ENCODE measurements at places on chromosomes 16 and 17. TPM values are rescaled to one million over a fixed set of nuclear protein-coding genes. Genes with fewer than 3 reads are reported as not detected.

DNA sequence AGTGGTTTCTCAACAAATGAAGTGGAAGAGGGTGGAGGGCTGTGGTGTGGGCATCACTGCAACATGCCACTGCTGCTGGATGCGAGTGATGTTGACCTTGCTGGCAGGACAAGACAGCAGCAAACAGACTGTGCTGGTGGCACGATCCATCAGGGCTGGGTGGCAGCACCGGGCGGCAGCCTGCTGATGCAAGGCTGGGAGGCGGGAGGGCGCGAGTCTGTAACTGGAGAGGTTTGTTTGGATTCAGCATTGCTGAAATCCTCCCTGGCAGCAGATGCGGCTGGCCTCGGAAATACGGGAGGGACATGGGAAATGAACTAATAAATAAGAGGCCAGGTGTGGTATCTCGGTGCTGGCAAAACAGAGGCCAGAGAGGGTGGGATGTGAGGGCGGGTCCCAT lies 224.2 kb downstream of the ENGASE start:
- no peak for DNase-seq

DNA sequence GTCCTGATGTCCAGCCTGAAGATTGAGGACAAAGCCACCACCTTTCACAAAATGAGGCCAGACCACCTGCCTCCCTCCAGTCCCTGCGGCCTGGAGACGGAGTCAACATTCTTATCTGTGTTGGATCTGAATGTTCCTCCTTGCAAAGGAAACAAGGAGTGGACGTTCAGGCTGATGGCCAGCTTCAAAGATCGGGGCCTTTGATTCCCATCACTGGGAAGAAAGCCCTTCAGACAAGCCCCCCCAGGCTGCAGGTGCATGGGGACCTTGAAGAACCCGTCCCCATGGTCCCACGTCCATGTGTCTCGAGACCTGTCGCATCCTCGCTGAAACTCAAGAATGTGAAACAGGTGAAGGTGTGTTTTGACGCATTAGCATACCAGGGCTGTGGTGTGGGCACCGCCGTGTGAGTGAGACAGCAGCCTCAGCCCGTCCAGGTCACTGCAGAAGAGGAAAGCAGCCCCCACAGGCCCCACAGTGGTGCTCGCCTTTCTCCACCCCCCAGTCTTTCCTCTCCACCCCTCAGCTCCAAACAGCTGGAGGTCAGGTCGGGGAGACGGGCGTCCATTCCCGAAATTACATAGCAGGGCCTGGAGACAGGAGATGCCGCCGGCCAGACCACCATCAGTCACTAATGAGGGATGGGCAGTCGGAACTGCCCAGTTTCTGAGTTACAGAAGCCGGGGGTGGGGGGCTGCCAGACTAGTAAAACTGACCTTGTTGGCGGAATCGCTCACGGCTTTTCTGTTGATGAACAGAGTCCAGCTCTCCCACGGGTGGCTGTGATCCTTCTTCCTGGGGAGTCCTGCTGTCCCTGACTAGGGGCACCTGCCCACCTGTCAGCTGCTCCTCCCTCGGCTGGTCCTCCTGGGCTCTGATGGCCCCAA lies 877 bp upstream of the CSNK1D start:
- DNase-seq: no peak

DNA sequence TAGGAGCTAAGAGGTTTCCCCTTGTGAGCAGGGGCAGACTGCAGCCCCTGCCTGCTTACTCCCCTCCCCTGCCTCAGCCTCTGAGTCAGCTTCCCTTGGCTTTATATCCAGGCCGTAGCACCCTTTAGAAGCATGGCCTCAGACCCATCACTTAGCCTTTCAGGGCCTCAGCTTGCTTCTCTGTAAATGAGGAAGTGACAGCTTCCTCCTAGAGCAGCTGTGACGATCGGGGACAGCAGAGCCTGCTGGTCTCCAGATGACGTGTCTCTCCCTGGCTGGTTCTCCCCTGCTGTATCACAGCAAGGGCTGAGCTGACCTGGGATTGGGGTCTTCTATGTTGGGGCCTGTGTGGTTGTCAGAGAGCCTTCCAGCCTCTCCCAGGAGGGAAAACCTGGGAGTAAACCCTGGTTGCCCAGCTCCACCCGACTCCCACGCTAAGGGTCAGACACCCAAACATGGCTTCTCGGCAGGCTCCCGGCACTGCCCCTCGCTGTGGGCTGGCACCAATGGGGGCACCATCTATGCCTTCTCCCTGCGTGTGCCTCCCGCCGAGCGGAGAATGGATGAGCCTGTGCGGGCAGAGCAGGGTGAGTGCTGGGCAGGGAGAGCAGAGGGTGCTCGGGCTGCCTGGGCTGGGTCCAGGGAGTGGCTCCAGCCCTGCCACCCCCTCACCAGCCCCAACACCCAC lies 16.3 kb upstream of the MYO15B start:
- DNase-seq: no peak

Gene KRT12
- not detected for total RNA-seq

- DNase-seq: no peak
These were observed 119.2 kb downstream of the RPTOR start for GRCh38 chr17:80663781-80664206.

DNA sequence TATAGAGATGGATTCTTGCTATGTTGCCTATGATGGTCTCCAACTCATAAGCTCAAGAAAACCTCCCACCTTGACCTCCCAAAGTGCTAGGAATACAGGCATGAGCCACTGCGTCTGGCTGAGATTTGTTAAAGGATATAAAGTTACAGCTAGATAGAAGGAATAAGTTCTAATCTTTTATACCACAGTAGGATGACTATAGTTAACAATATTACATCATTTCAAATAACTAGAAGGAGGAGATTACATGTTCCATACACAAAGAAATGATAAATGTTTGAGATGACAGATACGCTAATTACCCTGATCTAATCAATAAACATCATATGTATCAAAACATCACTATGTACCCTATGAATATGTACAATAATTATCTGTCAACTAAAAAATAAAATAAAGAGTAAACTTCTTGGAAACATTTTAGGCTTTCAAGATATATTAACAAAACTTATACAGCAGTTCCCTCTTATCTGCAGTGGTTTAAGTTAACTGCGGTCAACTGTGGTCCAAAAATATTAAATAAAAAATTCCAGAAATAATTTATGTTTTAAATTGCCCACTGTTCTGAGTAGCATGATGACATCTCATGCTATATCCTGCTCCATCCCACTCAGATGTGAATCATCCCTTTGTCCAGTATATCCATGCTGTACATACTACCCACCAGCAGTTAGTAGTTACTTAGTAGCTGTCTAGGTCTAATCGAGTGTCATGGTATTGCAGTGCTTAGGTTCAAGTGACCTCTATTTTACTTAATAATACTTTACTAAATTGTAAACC lies 129.2 kb upstream of the NACA2 start:
- DNase-seq: no peak

GRCh38 chr17:19371259-19372010 lies 6.9 kb upstream of the MAPK7 start:
- DNase-seq: peak; percentile 86

Gene RHBDL1
- total RNA-seq: 1.6 TPM

GRCh38 chr17:50721194-50722010 lies 2.0 kb downstream of the LUC7L3 start:
- DNase-seq: no peak

GRCh38 chr16:48745541-48745940 lies 135.6 kb upstream of the N4BP1 start:
- DNase-seq: no peak

GRCh38 chr17:68820825-68821481 lies 134.2 kb downstream of the ABCA8 start:
- no peak for DNase-seq

Gene CD300E
- not detected for total RNA-seq

DNA sequence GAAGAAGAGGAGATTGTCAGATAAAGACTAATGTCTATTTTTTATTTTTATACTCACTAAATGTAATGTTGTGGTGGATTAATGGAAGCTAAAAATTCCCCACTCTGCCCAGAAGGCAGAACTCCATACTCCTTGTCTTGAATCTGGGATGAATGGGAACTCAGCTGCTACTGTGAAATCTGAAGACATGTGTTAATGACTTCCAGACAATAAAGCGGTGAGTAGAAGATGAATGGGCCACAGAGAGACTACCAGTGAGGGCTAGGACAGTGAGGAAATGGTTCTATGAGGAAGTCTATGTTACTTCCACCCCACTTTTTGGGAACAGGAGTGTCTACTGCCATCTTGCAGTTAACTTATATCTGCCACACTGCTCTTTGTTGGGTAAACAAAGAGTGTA lies 726.9 kb downstream of the CDH8 start:
- DNase-seq: no peak

GRCh38 chr16:12898551-12898950 lies 2.8 kb upstream of the SHISA9 start:
- no peak for DNase-seq

GRCh38 chr17:64243340-64243739 lies 19.7 kb downstream of the TEX2 start:
- DNase-seq: no peak

DNA sequence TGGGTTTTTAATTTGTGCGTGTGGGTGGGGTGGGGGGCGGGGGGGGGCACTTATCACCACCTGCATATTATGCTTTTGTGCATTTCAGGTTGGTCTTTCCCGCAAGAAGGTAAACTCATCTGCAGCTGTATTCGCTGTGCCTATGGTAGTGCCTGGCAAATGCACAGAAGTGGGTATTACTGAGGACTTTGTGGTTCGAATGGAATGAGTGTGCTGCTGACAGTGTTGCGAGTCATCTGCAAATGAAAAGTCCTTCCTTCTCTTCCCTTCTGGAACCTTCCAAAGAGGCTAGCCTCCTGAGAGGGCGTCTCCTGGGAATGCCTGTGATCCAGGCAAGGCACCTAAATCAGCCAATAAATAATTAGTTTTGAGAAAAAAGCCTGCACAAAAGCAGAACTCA lies 532.9 kb downstream of the MAF start:
- no peak for DNase-seq

GRCh38 chr17:60740584-60740983 lies 62.9 kb downstream of the BCAS3 start:
- no peak for DNase-seq

Gene ZNF385C
- total RNA-seq: 0.05 TPM

- DNase-seq: no peak
These were observed 24.1 kb downstream of the CHD9 start for GRCh38 chr16:53078765-53079485.

Gene XAF1
- 9.7 TPM for total RNA-seq

Gene SCNN1B
- total RNA-seq: not detected

DNA sequence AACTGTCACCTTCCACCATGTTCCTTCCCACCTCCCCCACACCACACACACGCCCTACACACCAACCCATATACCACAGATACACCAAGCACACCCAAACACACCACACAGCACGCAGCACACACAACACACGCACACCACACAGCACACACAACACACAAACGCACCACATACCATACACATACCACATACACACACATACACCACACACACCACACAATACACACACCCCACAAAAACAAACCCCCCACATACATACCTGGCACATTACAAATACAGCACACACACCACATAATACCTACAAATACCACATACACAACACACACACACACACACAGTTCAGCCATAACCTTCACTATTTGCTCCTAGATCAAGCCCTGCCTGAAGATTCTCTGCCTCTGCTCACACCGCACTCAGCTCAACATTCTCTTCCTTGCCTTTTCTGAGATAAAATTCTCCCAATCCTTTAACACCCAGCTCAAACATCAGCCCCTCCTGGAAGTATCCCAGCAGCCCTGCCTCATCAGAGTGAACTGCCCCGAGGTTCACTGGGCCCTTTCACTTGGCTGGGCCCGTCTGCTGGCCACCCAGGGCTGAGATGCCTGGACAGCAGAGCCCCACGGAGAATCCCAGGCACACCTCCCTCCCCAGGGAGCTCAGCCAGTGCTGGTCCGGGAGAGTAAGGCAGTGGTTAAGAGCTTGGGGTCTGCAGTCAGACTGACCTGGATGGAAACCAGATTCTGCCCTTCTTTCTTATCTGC lies 31.9 kb upstream of the CPNE2 start:
- no peak for DNase-seq

GRCh38 chr17:81991684-81992305 lies 14.4 kb downstream of the ASPSCR1 start:
- peak; percentile 93 for DNase-seq

- DNase-seq: no peak
These were observed 16.0 kb upstream of the RASL10B start for GRCh38 chr17:35715416-35715815.

Gene OR3A3
- not detected for total RNA-seq

GRCh38 chr16:49491771-49492761 lies 118.5 kb downstream of the C16orf78 start:
- no peak for DNase-seq

- DNase-seq: no peak
These were observed 20.7 kb downstream of the TMEM204 start for GRCh38 chr16:1553946-1554825.

- DNase-seq: no peak
These were observed 160.0 kb downstream of the MRM1 start for GRCh38 chr17:36761203-36761950.

Gene C16orf89
- 0.94 TPM for total RNA-seq

Gene AATK
- total RNA-seq: 0.94 TPM

- DNase-seq: peak; percentile 23
These were observed 487.4 kb upstream of the SOX9 start for GRCh38 chr17:71633391-71633849.

GRCh38 chr16:80844395-80844794 lies 40.0 kb upstream of the CDYL2 start:
- DNase-seq: no peak

Gene WFDC1
- 0.43 TPM for total RNA-seq

GRCh38 chr17:58316260-58316960 lies 12.2 kb downstream of the TSPOAP1 start:
- no peak for DNase-seq

Gene CFAP97D1
- total RNA-seq: not detected

- DNase-seq: peak; percentile 84
These were observed 72.0 kb downstream of the FTO start for GRCh38 chr16:53775821-53776431.

DNA sequence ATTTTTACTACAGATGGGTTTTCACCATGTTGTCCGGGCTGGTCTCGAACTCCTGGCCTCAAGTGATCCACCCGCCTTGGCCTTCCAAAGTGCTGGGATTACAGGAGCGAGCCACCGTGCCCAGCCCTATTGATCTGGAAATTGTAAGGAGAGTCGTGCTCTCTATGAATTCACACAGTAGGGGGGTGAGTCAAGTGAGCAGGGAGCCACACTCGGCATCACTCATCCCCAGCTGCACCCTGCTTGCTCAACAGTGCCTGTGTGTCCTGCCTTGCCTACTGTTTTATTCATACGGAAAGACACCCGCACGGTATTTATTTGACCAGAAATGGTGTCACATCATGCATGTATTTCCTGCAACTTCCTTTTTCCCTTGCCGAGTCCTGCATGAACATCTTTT lies 157.2 kb upstream of the FOXF1 start:
- DNase-seq: no peak

Gene POLR2C
- 103 TPM for total RNA-seq

DNA sequence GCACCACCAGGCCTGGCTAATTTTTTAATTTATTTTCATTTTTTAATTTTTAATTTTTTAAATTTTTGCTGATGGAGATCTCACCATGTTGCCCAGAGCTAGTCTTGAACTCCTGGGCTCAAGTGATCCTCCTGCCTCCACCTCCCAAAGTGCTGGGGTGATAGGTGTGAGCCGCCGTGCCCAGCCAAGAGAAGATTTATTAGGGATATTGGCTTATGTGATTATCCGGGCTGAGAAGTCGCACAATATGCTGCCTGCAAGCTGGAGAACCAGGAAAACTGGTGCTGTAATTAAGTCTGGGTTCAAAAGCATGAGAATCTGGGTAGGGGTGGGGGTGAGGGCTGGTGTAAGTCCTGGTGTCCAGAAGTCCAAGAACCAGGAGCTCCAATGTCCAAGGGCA lies 2.5 kb upstream of the C16orf90 start:
- no peak for DNase-seq

Gene NGFR
- total RNA-seq: 44.7 TPM

GRCh38 chr16:4172070-4172469 lies 55.8 kb upstream of the ADCY9 start:
- DNase-seq: no peak

All from myocyte (in vitro differentiated cells).